Left forelimb (tissue), 1 donor: ENCODE measurements at places on chromosomes 1 and 21.
A peak's percentile ranks its signal among the peaks of the same experiment; 100 is the strongest.

GRCh38 chr1:156367383-156368156 lies 1.4 kb upstream of the RHBG start:
- DNase-seq, result no peak

DNA sequence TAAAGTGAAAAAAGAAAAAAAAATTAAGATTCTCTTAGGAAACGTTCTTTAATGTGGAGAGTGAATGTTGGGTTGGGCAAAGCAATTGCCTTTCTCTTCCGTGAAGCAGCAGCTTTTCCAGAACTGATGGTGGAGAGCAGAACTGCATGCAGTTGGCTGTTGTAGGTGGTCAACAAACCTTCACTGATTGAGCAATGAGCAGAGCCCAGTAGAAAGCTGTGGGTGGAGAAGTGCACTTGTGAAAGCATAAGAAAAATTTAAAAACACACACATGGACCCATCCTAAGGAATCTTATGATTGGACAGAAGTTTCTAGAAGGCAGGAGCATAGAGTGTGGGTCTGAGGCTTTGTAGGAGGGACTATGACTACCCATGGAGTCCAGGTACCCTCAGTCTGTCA lies 4.5 kb downstream of the PRELP start:
- no peak for DNase-seq

GRCh38 chr1:152185544-152186391 lies 26.7 kb upstream of the RPTN start:
- no peak for DNase-seq

- DNase-seq, result no peak
Measured at GRCh38 chr21:40130476-40130875, 263.2 kb downstream of the PCP4 start.

DNA sequence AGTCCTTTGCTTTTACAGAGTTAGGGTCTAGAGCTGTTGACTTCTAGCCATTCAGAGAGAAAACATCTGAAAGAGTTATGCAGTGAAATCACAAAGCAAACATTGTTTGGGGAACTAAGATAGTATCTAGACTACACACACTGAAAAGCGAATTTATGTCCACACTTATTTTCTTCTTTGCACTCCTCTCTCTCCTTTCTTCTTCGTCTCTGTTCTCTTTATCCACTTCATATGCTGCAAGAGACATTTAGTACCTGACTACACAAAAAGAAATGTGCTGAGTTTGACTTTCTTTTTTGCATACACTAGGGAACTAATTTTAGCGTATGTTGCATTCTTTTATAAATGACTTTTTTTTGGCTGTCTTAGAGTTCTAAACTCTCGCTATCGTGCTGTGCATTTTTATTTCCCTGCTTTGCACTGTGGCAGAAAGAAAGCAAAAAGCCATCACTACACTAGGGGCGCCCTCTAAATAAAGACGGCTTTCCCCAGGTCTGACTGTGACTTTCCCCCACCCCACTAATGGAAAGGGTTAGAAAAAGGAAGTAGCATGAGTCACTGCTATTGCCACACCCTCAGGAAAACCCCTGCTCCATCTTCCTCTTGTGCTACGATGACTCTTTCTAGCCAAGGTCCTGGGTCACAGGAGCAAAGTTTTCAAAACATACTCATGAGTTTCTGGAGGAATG lies 65.7 kb downstream of the MAP3K7CL start:
- DNase-seq, result no peak

DNA sequence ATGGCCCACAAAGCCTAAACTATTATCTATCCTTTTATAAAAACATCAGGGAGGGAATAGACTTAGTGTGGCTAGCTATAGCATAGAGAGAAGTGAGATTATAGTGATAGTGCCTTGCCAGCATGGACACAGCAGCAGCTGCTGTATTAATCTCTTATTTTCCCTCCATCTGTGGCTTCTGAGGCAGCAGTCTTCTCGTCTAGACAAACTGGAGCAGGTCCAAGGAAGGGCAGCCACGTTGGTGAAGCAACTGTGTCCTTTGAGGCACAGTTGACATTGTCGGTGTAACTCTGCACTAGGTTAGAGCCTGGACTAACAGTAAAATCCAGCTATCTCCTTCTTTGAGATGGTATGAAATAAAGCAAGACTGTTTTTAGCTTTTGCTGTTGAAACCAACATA lies 131.3 kb downstream of the CACHD1 start:
- DNase-seq, result no peak

DNA sequence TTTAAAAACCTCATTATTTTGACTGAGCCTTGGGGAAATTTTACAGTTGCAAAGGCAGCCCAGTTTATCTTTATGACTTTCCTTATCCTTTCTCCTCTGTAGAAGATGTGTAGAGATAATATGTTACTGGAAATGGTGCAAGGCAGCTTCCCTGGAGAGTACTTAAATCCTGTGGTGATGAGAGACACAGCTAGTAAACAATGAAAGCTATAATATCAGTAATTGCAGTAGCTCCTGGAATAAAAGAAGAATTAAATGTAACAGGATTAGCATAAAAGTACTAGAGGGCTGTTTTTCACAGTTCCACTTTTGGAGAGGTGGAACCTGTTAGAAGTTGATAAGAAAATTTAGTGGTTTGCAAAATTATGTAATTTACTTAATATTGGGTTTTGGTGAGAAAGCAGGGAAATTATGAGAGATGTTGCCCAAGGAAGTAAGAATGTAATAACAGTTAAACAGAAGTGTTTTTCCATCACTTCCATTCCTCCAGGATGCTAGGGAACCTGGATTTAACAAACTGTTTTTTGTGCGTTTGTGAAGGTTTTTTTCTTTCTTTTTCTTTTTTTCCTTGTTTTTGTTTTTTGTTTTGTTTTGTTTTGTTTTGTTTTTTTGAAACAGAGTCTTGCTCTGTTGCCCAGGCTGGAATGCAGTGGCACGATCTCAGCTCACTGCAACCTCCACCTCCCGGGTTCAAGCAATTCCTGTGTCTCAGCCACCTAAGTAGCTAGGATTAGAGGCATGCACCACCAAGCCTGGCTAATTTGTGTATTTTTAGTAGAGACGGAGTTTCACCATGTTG lies 15.7 kb upstream of the EDEM3 start:
- no peak for DNase-seq

DNA sequence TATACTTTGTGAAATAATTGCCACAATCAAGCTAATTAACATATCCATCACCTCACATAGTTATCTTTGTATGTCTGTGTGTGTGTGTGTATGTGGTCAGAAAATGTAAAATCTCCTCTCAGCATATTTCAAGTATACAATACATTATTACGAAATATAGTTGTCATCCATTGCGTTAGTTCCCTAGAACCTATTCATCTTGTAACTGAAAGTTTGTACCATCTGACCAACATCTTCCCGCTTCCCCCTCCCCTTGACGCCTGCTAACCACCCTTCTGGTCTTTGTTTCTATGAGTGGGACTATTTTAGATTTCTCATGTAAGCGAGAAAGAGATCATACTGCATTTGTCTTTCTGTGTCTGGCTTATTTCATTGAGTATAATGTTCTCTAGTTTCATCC lies 455.3 kb downstream of the KCNT2 start:
- no peak for DNase-seq

GRCh38 chr1:205568469-205569361 lies 63.1 kb downstream of the ELK4 start:
- DNase-seq, result peak; percentile 53

DNA sequence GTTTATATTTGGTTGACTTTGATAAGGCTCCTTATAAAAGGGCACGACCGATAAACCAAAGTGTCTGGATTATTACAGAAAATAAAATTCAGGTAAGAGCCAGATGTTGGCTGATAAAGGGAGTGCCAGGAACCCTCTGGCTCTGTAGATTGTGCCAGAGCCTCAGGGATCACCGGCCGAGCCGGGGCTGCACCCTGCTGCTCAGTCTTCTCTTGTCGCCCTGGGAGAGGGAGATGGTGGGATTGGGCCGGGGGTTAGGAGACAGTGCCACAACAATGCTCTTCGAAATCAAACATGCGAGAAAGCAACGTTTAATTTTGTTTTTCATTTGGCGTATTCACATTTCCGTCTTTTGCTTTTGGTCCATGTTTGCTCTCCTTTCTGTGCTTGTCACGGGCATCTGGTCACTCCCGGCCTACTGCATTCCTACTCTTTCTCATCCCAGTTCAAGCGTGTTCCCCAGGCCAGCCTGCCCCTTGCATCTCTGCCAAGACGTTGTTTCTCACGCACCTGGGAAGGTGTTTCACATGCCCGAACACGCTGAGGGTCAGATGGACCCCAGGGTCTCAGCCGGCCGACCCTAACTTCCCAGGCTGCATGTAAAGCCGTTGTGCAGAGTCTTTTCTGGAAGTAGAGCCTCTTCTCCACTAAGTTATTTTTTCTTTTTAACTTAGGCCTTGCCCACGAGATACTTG lies 18.8 kb upstream of the C2CD2 start:
- no peak for DNase-seq

GRCh38 chr1:169118227-169118626 lies 11.7 kb downstream of the ATP1B1 start:
- DNase-seq, result no peak

- DNase-seq, result no peak
Measured at GRCh38 chr1:39183503-39184353, 20.8 kb upstream of the MACF1 start.

DNA sequence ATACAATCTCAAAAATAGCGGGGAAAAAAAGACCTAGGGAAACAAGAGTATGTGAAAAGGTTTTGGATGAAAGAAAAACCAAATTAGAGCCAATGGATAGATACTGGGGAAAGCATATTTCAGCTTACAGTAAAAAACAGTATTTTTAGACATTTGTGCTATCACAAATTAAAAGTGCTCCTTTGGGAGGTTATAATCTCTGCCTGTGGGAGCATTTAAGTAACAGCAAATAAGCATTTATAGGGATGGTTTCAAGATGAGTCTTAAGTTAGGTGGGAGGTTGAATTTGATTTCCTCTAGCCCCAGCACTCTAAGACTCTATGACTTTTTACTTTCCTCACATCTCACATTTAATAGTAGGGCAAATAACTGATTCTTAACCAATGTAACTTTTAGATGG lies 79.6 kb upstream of the SLFNL1 start:
- DNase-seq, result no peak

- no peak for DNase-seq
Measured at GRCh38 chr21:38814126-38815059, 8.7 kb downstream of the ETS2 start.

- DNase-seq, result no peak
Measured at GRCh38 chr1:32928715-32929114, 27.5 kb upstream of the TMEM54 start.

GRCh38 chr1:220121791-220122530 lies 28.0 kb downstream of the IARS2 start:
- no peak for DNase-seq

- no peak for DNase-seq
Measured at GRCh38 chr1:51551081-51551480, 32.0 kb upstream of the EPS15 start.

DNA sequence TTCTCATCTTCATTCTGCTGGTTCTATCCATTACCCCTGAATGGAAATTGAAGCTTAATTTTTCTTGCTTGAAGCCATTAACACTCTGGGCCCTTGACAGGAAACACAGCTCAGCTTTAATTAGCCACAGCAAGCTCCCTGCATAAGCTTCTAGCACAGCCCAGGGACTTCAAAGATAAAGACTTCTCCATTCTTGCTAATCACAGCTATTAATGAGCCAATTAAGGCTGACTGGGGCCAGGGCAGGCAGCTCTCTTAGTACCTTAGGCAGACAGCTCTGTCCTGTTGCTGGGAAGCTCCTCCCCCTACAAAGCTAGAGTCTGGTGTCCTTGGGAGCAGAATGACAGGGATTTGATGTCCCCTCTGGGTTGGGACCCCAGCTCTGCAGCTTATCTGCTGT lies 27.9 kb upstream of the TRABD2B start:
- peak; percentile 18 for DNase-seq

DNA sequence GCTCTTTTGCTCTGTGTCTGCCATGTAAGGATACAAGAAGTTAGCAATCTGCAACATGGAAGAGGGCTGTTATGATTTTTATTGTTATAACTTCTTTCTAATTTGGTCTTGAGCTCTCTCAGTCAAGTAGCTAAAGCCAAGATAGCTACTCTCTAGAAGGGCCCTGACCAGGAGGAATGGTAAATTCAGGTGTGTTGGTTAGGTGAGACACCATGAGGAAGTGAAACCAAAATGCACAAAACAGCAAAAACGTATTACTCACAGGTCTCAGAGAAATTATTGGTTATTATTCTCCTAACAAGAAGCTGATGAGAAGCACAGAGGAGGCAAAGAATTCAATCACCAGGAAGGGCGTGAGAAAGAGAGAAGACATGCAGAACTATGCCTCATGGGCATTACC lies 51.8 kb upstream of the INSL5 start:
- DNase-seq, result no peak

- DNase-seq, result no peak
Measured at GRCh38 chr1:17768651-17769241, 13.6 kb downstream of the ACTL8 start.

DNA sequence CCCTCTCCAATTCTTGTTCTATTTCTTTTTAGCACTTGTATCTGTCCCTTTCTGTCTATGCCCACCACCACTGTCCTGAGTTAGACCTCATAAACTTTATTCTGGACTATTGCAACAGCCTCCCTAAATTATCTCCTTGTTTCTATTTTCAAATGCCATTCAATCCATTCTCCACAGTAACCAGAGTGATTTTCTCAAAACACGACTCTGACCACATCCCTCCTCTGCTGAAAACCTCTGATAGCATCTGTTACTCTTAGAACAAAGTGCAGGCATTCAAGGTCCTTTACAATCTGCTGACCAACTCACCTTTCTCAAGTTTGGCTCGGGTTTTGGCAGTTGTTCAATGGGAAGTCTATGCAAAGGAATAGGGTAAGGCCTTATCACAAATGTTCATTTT lies 22.8 kb upstream of the GPX7 start:
- DNase-seq, result no peak

DNA sequence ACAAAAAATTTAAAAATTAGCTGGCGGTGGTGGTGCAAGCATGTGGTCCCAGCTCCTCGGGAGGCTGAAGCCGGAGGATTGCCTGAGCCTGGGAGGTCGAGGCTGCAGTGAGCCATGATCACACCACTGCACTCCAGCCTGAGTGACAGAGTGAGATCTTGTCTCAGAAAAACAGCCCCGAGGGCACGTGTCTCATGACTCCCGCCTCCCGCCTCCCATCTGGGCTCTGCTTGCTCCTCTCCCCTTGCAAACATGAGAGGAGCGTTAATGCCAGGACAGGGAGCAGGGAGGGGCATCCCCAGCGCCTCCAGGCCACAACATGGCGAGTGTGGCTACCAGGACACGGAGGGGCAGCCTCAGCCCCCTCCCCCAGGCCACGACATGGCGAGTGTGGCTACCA lies 28.3 kb downstream of the FAAP20 start:
- DNase-seq, result no peak

DNA sequence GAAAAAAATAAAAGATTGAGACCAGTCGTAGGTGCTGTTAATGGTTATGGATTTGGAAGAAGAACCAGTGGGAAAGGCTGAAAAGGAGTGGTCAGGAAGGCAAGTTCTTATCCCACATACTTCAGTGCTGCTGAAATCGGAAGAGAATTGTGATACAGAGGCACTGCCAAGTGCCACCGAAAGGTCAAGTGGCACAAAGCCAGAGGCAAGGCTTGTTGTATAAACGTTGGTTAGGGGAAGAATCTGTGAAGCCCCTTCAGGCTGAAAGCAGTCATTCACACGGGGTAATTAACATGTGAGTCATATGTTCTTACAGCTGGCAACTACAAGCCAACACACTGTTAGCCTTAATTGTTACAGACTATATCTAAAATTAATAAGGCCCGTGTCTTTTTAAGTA lies 48.8 kb downstream of the ZBTB40 start:
- no peak for DNase-seq

GRCh38 chr1:99782397-99782796 lies 16.0 kb upstream of the FRRS1 start:
- no peak for DNase-seq
